ENCODE measurements at places on chromosomes 4 and X.
A peak's percentile ranks its signal among the peaks of the same experiment; 100 is the strongest.

DNA sequence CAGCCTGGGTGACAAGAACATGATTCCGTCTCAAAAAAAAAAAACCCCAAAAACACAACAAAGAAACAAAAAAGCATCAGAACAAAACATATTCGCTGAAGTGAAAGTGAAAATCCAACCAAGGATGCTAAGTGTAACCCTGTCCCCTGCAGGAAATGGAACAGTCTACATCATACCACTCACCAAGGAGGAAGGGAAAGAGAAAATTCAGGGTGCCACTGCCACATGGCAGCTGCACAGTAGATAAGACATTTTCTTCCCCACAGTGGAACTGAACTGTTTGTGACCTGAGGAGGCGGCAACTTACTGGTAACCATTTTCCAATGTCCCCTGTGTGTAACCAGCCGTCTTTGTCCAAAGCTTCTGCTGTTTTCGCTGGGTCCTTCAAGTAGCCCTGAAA lies 28.2 kb upstream of the CENPU start:
- DNase-seq, result peak; percentile 77

GRCh38 chr4:112288455-112288854 lies 2.8 kb upstream of the TIFA start:
- no peak for DNase-seq

DNA sequence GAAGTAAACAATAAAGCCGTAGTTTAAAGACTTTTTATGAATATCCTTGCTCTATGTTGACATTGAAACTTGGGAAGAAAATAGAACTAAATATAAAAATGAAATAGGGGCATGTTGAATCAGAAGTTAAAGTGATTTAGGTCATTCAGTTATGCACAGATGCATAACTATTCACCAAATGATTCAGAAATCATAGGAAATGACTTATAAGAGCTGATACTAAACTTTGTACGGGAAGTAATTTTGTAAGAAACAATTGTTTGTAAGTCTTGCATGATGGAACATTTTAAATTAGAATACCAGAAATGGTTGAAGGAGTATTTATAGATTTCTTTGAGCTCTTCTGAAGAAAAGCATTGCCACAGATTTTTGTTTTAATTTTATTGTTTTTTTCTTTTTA lies 246.5 kb downstream of the CPE start:
- no peak for DNase-seq

GRCh38 chr4:125735102-125735501 lies 420.3 kb downstream of the FAT4 start:
- no peak for DNase-seq

GRCh38 chrX:49988143-49988542 lies 65.7 kb downstream of the CLCN5 start:
- DNase-seq, result no peak

GRCh38 chrX:43008356-43008755 lies 230.4 kb upstream of the PPP1R2C start:
- DNase-seq, result no peak

DNA sequence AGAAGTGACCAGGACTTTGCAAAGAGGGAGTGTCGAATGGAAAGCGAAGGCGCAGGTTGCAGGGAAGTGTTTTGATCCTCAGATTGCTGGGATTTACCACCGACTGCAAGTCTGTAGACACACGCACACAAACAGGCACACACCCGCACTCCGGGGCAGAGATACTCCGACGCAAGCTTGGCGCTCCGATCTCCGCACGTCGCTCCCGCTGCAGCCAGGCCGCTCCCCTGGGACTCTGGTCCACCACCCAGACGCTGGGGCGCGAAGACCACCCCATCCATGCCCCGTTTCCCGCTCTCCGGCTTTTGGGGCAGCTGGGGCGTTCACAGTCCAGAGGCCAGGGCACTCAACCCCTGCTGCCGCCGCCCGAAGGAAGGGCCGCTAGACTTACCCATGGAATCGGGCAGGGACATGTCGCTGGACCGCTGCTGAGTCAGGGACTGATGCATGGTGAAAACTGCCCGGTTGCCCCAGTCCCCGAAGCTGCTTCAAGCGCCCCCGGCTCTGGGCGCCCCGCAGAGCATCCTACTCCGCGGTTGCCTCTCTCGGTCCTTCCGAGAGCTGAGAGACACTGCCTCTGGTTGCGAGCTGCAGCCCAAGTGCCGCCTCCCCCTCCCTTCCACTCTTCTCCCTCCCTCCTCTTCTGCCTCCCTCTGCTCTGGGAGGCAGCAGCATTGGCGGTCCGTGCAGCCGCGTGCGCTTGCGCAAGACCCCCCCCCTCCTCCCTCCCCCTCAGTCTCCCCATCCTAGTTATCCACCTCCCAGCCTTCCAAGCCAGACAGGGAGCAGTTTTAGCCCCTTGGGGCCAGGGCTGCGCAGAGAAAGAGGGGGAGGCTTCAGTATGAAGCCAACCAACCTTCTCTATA lies at the start of gene TMEM255A:
TSS of gene TMEM255A (minus strand) at position 601 of the 866 bp plus-strand sequence. CDS start at position 449, 152 bp downstream.
- no peak for DNase-seq

GRCh38 chrX:96994093-96994492 lies 110.4 kb downstream of the RPA4 start:
- no peak for DNase-seq

DNA sequence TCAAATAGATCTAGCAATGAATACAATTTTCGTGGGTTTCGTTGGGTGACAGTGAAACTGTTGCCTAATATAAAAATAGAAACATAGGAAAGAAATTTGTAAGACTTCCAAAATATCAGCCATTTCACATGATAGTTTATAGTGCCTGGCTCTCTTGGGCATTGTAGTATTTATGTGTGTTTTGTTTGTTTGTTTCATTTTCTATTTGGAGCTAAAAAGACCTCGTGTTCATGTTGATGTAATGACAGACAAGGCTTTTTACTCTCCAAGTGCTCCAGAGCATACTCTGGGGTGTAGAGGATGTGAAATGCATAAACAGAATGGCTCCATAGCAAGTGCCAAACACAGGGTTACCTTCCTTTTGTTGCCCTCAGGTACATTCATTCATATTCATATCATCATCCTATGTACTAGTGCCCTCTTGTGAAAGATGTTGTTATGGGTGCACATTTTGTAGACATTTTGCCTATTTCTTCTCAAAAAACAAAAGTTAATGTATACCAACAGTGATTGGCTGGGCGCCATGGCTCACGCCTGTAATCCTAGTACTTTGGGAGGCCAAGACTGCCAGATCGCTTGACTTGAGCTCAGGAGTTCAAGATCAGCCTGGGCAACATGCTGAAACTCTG lies 100.7 kb upstream of the AMOT start:
- no peak for DNase-seq

DNA sequence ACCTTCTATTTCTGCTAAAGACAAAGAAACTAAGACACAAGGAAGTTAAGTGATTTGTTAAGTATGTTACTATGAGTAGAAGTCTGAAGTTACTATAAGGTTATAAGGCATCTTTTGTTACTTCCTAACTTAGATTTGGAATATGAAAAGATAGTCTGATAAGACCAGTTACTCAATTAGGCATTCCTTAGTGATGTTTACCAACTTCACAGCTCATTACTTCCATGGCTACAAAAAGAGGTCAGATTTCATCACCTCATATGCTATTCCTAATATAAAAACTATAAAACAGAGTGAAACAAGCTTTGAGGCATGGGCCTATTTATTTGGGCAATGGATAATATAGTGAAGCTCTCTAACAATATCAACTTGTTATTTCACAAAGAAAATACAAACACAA lies 143.1 kb downstream of the TBCK start:
- no peak for DNase-seq

GRCh38 chr4:860561-860960 lies 34.6 kb upstream of the CPLX1 start:
- no peak for DNase-seq

- DNase-seq, result no peak
Observed at GRCh38 chr4:137212601-137213000, 319.7 kb downstream of the PCDH18 start.

- no peak for DNase-seq
Observed at GRCh38 chrX:30781711-30782444, 107.2 kb downstream of the TAB3 start.

DNA sequence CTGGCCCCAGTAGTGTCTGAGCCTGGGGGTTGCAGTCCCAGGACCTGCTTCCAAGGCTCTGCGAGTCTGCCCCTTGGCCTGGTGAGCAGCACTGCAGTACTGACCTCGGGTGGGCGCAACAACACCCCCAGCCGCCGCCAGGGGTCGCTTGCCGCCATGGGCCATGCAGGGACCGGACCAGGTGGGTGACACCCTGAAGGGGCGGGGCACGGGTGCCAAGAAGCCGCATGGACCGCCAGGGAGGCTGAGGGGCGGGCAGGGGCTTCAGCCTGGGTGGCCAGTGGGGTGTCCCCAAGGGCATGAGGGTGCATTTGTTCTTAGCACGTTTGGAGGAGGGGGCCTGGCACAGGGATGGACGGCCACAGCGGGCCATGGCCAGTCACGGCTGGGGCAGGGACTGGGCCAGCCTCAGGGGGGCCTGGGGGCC lies 25.0 kb downstream of the TACC3 start:
- DNase-seq, result peak; percentile 77

GRCh38 chr4:158042591-158043030 lies 130.2 kb downstream of the GASK1B start:
- no peak for DNase-seq

DNA sequence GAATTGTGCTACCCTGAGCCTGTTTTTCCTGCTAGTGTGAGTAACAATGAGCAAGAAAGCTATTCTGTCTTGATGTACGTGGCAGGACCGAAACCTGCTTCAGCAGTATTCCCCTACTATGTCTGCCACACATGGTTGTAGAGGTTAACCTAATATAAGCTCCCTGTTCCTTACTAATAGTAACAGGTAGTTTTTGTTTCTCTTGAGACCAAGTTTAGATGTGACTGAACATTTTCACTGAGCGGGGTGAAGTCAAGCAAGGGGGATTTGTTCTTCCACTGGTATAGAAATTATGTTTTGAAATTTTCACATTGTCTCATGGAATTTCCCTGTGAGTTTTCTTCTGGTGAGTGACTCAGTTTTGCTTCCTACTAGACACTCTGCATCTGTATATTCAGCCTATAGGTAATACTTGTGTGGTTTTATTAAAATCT lies 37.3 kb downstream of the RRAGB start:
- no peak for DNase-seq

- DNase-seq, result no peak
Observed at GRCh38 chrX:11212741-11213140, 80.5 kb upstream of the AMELX start.

DNA sequence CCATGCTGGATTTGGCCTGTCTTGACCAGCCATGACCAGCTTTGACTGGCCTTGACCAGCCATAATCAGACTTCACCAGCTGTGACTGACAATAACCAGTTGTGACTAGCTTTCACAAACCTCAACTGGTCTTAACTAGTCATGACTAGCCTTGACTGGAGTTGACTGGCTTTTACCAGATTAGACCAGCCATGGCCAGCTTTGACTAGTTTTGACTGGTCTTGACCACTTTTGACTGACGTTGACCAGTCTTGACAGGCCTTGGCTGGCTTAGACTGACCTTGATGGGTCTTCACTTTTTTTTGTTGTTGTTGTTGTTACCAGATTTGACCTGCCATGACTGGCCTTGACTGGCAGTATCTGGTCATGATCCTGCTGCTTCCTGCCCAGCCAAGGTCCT lies 67.4 kb downstream of the RLIM start:
- DNase-seq, result no peak

- no peak for DNase-seq
Observed at GRCh38 chr4:71095545-71095944, 102.1 kb downstream of the DCK start.

DNA sequence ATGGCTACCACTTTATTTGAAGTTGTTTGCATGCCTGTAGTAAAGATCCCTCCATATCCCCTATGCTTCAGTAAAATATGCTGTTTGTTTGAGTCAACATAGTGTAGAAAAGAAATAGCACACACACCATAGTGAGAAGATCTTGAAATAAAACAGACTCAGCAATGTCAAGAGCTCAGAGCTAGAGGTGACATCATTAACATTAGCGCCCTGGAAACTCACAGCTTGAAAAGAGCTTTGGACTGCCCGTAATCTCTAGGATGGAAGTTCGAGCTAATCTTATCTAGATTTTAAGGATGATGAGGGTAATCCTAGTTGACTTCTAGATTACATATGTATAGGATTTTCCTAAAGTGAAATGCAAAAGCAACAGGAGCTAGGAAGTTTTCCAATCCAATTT lies 275.6 kb downstream of the SMARCA1 start:
- no peak for DNase-seq

DNA sequence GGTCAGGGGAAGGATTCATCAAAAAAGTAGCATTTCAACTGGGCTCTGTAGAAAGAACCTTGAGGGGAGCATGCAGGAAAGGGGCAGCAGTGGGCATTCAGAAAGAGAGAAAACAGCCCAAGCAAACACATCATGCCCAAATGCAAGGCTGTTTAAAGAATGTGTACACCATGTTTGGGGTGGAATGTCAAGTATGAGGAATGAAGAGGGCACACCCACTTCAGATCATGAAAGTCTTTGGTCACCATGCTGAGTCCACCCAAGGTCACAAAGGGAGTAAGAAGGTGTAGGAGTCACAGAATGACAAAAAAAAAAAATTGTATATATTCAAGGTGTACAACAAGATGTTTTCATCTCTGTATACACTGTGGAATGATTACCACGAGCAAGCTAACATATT lies 9.4 kb downstream of the S100G start:
- no peak for DNase-seq

DNA sequence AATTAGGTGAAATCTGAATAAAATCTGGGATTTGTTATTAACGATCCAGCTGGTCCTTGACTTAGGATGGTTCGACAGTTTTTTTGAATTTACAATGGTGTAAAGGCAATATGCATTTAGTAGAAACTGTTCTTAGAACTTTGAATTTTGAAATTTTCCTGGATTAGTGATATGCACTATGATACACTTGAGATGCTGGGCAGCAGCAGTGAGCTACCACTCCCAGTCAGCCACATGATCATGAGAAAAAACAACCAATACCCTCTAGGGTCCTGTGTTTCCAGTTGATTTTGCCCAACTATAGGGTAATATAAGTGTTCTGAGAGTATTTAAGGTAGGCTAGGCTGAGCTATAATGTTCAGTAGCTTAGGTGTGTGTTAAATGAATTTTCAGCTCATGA lies 303.7 kb downstream of the GPAT3 start:
- no peak for DNase-seq

- DNase-seq, result no peak
Observed at GRCh38 chr4:38150766-38151165, 190.6 kb downstream of the PTTG2 start.

DNA sequence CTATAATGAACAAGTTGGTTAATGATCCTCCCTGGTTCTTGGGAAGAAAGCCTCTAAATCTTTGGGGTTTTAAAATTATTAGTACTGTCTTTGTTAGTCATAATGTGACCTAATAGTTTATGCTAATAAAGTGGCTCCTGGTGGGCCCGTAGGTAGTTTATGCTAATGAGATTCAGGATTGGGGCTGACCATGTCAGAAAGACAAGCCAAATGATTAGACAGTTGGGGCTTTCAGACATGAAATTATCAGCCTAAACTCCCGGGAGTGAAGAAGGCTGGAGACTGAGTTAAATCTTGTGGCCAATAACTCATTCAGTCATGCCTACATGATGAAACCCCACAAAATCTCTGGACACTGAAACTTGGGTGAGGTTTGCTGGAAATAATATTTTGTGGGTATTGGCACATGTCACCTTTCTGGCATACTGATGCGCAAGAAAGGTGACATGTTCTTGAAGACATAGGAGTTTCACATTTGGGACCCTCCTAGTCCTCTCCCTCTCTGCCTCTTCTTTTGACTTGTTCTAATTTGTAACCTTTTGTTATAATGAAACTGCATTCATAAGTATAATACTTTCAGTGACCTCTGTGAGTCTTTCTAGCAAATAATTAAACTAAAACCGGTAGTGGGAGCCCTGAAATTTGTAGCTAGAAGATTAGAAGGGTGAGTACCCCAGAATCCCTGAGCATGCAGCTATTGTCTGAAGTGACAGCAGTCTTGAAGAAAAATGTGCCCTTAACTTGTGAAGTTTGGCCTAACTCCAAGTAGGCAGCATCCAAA lies 196.8 kb upstream of the FSTL5 start:
- DNase-seq, result no peak

Measured in activated CD4-positive, alpha-beta T cell treated with anti-CD3 and anti-CD28 coated beads, Interleukin-2, amount 10 ng/mL, durations not matched to agents 7 days and 5 days (primary cell).